ENCODE measurements at places on chromosomes 7 and 10.

DNA sequence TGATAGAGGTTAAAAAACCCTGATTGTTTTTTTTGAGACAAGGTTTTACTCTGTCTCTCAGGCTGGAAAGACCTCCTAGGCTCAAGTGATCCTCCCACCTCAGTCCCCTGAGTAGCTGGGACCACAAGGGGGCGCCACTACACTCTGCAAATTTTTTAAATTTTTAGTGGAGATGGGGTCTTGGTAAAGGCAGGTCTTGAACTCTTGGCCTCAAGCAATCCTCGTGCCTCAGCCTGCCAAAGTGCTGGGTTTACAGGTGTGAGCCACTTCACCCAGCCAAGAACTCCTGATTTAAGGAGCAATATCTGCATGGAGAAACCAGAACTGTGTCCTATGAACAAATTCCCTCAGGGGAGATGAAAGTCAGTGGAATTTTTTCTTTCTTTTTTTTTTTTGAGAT is 7.3 kb upstream of the KLHDC10 start:
- DNase-seq: no peak

DNA sequence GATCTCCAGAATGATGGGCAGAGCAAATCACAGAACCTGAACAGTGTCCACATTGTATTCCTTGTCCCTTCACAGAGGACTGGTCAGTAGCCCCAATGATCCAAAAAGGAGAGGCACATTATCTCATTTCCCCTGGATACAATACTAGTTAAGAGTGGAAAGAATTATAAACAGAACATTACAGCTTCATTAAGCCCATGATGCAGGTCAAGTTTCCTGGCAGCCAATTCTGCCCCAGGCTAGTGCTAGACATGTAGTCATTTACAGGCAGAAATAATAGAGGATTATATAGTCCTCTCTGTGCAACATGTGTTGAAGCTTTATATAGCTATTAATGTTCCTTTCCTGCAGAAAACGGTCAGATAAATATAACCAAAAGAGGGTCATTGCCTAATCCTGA is 124.3 kb upstream of the WNT16 start:
- DNase-seq: no peak

DNA sequence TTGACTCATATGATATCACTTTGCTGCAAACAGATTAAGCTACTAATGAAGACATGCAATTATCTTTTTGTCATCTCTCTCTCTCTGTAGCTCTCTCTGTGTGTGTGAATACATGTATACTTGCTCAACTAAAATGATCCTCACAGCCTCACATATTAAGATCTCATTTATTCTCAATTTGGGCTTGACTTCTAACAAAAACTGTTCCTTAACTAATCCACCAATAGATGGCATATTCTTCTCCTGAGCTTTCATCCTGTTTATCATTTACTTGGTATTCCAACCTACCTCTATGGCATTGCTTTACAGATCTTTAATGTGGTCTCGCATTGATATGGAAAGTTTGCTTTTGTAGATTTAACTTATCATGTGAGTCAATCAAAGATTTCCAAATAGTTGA is 540.4 kb downstream of the CNTNAP2 start:
- no peak for DNase-seq

GRCh38 chr10:96747734-96748550 is 27.6 kb upstream of the PIK3AP1 start:
- no peak for DNase-seq

DNA sequence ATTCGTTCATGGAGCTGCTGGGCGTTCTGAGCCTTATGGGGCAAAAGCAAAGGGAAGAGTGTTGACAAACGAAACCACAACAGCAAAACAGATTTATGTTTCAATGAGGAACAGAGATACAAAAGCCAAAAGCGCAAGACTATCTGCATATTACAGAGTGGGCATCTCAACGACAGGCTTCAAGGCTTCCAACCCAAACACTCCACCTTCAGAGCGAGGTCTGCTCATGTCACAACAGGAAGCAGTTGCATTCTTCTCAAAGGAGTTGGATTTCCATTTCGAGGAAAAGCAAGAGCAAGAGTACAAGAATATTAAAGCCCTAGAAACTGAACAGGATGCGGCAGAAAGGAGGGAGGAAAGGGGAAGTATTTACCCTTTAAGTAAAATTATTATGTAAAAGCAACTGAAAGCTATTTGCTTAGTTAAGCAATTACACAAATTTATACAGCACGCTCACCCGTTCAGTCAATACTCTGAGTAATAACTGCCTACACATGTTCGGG is 189.3 kb downstream of the ELMO1 start:
- no peak for DNase-seq

DNA sequence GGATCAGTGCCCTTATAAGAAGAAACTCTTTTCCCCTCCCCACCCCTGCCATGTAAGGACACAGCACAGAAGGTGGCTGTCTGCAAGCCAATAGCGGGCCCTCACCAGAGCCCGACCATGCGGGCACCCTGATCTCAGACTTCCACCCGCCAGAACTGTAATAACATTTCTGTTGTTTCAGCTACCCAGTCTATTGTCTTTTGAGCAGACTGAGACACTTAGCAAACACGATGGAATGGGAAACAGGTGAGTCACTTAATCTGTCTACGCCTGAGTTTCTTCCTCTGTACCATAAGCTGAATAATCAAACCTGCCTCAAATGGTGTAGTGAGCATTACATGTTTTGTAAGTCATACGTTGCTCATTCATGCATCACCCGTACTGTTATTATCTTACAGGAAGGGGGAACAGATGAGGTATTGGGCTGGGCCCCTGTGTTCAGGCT is 58.2 kb downstream of the STRA8 start:
- no peak for DNase-seq

GRCh38 chr10:76466836-76467503 is 1035.5 kb downstream of the LRMDA start:
- DNase-seq: no peak

Data from mucosa of gallbladder (tissue), 1 donor.